NCI-H1436 treated with DMSO at 0.1 percent for 48 hours (cell line): ENCODE measurements at places on chromosomes 11 and 22.

- DNase-seq = no peak
Measured at GRCh38 chr11:35792148-35792845, 129.7 kb downstream of the TRIM44 start.

- no peak for DNase-seq
Measured at GRCh38 chr22:47841156-47841555, 1078.7 kb downstream of the TBC1D22A start.

DNA sequence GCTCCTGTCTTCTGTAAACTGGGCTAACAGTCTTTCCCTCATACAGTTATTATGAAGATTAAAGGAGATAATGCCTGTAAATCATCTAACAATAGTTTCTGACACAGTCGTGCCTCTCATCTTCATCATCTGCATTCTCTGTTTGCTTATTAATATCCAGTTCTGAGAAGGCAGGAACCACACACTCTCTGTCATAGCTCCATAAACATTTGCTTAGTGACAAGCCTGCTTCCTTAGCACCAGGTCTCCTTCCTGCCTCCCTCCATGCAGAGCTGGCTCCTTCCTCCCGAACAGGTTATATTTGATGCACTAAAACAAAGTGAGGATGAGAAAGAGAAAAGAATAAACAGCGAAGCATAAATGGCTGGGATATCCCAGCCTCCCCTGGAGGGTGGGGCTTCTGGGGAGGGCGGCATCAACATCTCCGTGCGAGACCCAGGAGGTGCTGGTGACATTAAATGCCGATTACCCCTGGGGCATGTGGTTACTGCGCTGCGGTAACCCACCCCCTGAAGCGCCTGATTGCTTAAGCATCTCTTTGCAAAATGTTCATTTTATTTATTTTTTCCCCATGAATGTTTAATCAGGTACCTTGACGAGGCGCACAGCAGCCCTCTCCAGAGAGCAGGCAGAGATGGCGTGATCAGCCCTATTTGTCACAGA lies 404.9 kb downstream of the NXPE2 start:
- no peak for DNase-seq

DNA sequence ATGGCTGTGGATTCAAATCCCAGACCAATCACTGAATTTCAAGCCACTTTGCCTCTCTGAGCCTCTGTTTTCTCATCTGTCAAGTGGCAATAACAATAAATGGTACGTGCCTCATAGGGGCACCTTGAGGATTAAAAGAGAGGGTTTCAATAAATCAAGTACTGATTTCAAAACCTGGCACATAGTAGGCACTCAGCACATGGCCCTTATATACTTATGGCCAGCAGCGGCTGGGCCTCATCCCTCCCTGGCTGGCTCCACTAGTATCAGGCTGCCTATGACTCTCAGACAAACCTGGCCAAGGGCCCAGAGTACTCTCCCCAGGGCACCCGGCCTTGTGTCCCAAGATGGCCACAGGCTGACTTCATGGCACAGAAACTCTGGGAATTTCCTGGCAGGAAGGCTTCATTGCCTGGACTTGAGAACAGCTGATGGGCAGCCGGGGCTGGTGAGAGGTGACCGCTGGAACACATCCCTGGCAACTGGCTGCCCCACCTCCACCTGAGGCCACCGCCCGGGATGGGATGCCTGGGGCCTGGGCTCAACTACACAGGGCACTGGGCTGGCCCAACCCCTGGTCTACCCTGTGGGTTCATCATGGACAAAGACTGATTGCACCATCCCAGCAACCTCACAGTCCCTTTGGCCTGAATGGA lies 3.4 kb downstream of the FADS3 start:
- DNase-seq = no peak

GRCh38 chr11:63560506-63561180 lies 2.5 kb downstream of the PLAAT2 start:
- DNase-seq = no peak

GRCh38 chr11:116535994-116536393 lies 236.8 kb downstream of the BUD13 start:
- DNase-seq = no peak

DNA sequence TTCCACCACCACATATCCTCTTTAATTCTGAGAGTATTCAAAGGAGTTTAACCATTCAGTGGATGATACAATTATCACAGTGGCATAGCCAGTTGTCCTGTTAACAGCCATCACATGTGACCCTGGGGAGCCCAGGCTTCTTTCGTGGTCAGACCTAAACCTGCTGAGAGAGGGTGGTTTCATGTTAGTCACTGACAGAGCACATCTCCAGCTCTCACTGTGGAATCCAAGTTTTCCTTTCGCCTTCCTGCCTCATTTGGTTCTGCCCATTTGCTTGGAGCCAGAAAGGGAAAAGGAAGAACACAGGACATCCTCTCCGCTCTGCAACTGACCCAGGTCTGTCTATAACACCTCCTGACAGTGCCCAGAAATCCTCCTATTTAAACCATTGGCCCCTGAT lies 60.4 kb downstream of the MCHR1 start:
- no peak for DNase-seq

- DNase-seq = no peak
Measured at GRCh38 chr11:121763526-121763925, 310.8 kb upstream of the SORL1-AS1 start.

DNA sequence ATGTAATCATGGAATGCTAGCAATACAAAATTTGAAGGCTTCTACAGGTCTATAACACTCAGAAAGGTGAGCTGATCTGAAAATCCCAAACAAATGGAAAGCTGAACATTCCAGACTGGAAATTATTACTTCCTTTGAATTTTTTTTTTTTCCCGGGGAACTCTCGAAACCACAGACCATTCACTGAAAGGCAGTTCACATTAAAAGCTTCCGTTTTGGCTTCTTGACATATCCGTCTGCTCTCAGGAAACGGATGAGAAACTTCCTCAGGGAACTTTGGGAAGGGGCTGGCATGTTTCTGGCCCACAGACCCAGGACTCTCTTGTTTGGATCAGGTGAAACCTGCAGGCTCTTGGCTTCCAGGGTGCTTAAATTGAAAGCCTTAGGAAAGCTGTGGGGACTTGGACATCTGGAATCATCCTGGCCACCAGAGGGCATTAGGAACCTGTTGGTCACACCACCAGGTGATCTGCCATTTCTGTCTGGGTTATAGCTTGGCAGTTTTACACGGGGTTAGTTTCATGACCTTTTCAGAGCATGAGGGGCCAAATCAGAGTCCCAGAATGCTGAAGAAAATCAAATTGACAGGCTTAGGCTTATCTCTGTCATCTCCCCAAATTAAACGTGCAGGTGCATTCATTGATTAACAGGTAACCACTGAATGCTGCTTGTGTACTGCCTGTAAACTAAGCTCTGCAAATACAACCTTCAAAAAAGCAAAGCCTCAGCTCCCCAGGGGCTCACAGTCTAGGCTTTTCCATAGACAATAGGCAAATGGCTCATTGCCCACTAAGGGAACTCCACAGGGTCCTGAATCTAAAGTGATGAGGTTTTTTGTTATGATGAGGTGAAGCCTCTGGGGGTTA lies 22.7 kb upstream of the GRAMD1B start:
- DNase-seq = peak; percentile 32

GRCh38 chr22:30655532-30655931 lies 12.1 kb downstream of the DUSP18 start:
- DNase-seq = no peak

GRCh38 chr11:131626788-131627187 lies 256.4 kb downstream of the NTM start:
- DNase-seq = no peak

DNA sequence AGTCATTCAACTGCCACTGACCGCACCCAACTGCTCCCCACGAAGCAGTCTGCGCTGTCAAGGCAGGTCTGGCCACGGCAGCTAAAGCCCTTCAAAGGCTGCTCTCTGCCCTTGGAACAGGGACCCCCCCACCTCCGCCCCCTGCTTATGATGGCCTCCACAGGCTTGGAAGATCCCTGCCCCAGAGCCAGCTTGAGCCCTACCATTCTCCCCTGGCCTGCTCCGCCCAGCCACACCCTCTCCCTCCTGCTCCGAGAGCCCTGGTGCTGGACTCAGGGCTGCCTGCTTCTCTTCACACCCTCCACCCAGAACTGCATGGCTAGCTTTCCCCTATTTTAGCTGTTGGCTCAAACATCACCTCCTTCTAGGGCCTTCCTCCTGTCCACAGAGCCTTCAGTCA lies 19.0 kb downstream of the ZMAT5 start:
- DNase-seq = no peak

GRCh38 chr22:35301372-35301874 lies 1.7 kb downstream of the TOM1 start:
- DNase-seq = no peak

DNA sequence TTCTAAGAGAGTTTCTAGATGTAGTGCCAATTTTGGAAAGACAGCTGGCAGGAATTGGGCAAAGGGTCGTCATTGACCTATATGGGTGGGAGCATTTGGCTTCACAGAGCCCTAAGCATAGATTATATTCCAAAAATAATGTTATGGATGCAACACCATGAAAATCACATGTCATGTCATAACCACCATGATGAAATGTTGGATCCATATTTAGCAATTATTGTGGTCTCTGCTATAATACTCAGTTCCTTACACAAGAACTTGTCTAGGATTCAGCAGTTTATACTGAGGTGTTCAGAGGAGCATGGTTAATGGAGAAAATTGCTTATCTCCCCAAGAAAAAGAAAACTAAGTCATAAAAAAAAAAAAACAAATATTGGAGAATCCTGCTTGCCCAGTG lies 31.6 kb downstream of the NTM start:
- DNase-seq = no peak

DNA sequence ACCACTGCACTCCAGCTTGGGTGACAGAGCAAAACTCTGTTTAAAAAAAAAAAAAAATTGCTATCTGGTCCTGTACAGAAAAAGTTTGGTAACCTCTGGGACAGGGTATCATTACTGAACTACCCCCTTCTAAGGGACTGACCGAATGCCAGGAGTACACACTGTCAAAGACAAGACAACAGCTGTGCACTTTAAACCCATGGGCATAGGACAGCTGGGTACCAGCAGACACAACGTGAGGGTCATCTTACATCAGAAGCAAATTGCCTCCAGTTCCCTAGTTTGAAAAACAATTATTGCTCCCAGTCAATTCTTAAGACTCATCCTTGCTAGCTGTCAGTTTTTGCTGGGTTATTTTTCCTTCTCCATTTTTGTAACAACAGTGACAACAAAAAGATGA lies 17.8 kb downstream of the CD59 start:
- DNase-seq = no peak

- no peak for DNase-seq
Measured at GRCh38 chr22:30979932-30980331, 10.9 kb downstream of the TUG1 start.

DNA sequence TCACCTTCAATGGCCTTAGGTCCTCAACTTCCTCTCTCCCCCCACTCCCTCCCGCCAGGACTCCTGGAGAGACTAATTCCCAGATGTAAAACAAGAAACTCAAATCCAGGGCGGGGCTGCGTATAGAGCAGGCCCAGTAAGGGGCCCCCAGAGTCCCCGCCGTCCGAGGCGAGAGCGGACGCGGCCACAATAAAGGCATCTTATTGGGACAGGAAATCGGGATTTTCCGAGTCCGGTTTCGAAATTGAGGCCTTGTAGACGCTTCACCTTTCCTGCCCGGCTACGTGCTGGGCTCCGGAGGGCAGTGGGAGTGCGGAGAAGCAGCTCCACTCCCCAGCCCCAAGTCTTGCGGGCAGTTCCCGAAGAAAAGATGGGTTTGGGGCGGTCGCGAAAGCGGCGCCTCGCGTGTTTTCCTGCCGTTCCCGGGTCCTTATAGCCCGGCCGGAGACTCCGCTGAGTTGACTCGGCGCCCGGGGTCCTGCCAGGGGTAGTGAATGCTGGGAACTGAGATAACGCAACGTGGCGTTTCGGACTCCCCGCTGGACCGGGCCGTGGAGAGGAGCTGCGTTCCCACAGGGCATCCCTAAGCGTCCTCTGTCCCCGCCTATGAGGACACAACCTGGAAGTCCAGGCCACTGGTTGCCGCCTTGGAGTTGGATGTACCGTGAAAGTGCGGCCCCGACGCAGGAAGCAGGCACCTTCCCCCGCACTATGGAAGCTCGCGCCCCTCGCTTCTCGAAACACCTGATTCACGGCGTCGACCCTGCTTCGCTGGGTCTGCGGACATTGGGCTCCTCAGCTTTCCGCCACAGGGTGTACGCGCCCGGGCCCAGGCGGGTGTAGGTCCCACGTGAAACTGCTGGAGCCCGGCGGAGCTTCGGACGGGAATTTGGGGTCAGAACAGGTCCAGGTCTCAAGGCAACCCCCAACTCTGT lies 4.8 kb upstream of the CHRM1 start:
- DNase-seq = no peak

- DNase-seq = peak; percentile 81
Measured at GRCh38 chr11:695538-696248, at the start of gene TMEM80. Gene TMEM80, plus strand, starts transcription at chr11:695816. Its CDS starts 12 bp downstream, at chr11:695828.

GRCh38 chr22:48116871-48117270 lies 1354.4 kb downstream of the TBC1D22A start:
- DNase-seq = no peak

- no peak for DNase-seq
Measured at GRCh38 chr11:108135845-108136544, 14.6 kb downstream of the ACAT1 start.

DNA sequence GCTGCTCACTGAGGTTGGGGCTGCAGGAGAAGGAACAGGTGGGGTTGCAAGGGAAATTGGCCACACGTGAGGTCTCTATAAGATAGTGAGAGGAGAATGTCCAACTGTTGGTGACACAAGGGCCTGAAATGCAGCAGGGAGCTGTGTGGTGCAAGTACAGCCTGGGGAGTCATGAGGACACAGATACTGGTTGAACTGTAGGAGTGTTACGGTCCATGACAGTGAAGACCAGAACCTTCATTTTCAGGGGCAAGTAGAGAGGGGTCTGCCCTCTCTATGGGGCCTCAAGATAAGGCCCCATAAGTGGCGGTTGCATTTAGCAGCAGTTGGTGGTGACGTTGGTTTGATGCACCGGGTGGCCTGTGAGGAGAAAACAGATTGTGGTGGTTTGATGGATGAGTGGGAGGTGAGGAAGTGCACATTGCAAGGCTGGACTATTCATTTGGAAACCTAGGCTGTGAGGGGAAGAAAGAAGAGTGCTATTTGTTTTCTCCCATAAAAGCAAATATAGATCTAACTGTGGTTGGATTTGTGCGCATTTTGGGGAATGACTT lies 39.4 kb downstream of the MICAL2 start:
- DNase-seq = no peak

GRCh38 chr11:94793002-94793401 lies 24.8 kb downstream of the AMOTL1 start:
- DNase-seq = no peak

DNA sequence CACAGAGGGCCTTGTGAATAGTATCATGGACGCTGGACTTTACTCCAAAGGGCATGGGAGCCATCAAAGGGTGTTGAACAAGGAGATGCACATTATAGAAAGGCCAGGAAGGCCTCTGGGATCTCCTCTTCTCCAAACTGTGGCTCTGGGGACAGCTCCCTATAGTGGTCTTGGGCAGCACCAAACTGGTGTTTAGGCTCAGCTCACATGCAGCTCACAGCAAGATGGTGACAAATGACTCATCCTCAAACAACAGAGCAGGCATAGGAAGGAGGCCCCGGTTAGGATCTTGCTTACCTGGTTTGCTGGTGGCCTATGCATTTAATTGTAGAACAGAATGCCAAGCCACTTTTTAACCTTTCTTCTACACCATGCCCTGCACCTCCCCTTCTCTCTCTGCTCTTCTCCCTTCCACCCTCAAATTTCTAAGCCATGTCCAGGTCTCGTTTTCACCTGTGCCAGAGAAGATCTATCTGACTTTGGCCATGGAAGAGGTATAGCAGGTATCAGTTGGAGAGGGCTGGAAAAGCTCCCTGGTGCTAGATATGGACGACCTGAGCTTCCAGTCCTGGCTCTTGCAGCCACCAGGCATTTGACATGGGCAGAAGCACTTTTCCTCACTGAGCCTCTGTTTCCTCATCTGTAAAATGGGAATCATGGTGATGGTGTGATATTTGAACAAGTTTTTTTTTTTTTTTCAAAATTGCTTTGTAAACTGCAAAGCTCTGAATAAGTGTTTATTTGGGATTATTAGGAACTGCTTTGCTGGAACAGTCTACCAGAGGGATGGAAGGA lies 14.4 kb upstream of the EHF start:
- DNase-seq = no peak
